ENCODE measurements at places on chromosomes 5 and 9.

- no peak for DNase-seq
These were observed 673.8 kb downstream of the PRELID2 start for GRCh38 chr5:145161391-145161790.

GRCh38 chr5:101991486-101991885 is 304.6 kb downstream of the SLCO4C1 start:
- DNase-seq = no peak

GRCh38 chr5:130708754-130709153 is 456.3 kb downstream of the HINT1 start:
- no peak for DNase-seq

DNA sequence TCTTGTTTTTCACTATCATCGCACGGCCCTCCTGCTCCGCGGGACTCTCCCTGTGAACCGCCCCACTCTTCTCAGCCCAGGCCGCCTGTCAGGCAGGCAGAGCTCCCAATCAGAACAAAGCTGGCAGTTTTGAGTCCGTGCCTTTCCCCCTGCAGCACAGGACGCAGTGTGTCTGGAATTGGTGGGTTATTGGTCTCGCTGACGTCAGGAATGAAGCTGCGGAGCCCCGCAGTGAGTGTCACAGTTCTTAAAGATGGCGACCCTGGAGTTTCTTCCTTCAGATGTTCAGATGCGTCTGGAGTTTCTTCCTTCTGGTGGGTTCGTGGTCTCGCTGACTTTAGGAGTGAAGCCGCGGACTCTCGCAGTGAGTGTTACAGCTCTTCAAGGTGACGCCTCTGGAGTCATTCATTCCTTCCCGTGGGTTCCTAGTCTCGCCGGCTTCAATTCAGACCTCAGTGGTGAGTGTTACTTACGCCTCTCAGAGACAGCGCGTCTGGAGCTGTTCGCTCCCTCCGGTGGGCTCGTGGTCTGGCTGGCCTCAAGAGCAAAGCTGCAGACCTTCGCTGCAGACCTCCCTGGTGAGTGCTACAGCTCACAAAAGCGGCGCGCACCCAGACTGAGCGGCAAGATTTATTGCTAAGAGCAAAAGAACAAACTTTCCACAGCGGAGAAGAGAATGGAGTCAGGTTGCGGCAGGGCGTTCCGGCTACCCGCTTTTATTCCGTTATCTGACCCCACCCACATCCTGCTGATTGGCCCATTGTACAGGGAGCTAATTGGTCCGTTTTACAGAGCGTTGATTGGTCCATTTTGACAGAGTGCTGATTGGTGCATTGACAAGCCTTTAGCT is 7.4 kb downstream of the ZDHHC11B start:
- no peak for DNase-seq

GRCh38 chr5:3428334-3428733 is 167.3 kb upstream of the IRX1 start:
- DNase-seq = no peak

GRCh38 chr9:89639367-89639795 is 34.6 kb downstream of the GADD45G start:
- DNase-seq = no peak

GRCh38 chr5:84113246-84114105 is 271.2 kb downstream of the EDIL3 start:
- no peak for DNase-seq
